NCI-H446 treated with DMSO at 0.1 percent for 48 hours (cell line): ENCODE measurements at places on chromosomes 13 and 19.

- peak; percentile 72 for DNase-seq
Observed at GRCh38 chr19:47471733-47472457, at the start of gene SLC8A2. Gene SLC8A2, minus strand, starts transcription at chr19:47471893. Its CDS starts 5,490 bp downstream, at chr19:47466403.

DNA sequence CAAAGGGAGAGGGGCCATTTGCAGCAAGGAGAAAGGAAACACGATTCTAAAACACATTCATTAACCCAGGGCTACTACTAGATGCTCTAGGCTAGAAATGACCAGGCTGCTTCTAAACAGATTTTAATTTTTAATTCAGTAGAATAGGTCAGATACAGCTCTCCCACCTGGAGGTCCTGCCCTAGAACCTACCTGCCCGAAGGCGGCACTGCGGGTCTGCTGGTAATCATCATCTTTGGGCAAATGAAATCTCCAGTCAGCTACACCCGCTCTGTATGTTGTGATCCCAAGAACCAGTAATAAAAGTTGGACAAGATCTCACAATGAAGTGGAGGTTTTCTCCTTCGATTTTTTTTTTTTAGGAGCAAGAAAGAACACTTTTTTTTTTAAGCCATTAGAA is 345.3 kb downstream of the ENOX1 start:
- no peak for DNase-seq

DNA sequence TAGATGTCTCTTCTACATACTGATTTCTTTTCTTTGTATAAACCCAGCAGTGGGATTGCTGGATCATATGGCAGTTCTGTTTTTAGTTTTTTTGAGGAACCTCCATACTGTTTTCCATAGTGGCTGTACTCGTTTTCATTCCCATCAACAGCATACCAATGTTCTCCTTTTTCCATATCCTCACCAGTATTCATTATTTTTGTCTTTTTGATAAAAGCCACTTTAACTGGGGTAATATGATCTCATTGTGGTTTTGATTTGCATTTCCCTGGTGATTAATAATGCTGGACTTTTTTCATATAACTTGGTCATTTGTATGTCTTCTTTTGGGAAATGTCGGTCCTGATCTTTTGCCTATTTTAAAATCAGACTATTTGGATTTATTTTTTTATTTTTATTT is 108.5 kb downstream of the PAN3 start:
- DNase-seq = no peak

DNA sequence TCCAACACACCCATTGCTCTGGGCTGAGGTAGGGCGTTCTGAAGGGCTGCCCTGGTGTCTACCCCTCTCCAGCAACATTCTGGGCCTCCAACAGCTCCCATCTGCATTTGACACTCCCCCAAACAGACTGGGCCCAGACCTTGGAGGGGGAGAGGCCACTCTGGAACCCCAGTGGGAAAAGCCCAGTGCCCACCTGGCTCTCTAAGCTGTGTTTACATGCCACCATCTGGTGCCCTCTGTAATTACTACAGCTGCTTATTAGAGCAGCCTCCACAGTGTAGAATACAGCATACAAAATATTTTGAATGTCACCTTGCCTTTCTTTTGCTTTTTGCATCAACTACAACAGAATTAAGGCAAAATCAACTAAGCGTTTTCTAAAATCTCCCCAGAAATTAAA is 35.8 kb upstream of the TM9SF2 start:
- peak; percentile 3 for DNase-seq

GRCh38 chr13:60417734-60418133 is 20.7 kb downstream of the TDRD3 start:
- DNase-seq = no peak
